ENCODE measurements at places on chromosomes 11 and 22.
A peak's percentile ranks its signal among the peaks of the same experiment; 100 is the strongest.

- DNase-seq = no peak
Observed at GRCh38 chr22:50401907-50402306, 58.8 kb downstream of the PPP6R2 start.

GRCh38 chr11:3894128-3894731 lies 38.8 kb downstream of the STIM1 start:
- no peak for DNase-seq

DNA sequence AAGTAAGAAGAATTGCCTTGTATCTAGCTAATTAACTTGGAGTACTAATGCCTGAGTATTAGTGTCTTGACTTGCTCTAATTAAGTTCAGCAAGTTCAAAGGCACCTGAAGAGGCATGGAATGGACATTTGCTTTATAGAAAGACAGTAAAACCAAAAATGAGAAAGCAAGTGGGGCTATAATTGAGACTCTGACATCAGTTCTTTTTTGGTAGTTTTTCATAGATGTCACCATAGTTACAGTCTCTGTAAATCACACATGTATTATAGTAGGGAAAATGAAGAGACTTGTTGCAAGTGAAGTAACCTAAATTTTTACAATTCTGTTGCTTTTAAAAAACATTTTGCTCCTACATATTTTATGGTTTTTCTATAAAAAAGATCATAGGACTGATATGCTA lies 178.0 kb downstream of the HIPK3 start:
- DNase-seq = no peak

GRCh38 chr11:24497831-24498230 lies 978 bp downstream of the LUZP2 start:
- no peak for DNase-seq

- no peak for DNase-seq
Observed at GRCh38 chr22:41505511-41506220, 36.7 kb downstream of the ACO2 start.

DNA sequence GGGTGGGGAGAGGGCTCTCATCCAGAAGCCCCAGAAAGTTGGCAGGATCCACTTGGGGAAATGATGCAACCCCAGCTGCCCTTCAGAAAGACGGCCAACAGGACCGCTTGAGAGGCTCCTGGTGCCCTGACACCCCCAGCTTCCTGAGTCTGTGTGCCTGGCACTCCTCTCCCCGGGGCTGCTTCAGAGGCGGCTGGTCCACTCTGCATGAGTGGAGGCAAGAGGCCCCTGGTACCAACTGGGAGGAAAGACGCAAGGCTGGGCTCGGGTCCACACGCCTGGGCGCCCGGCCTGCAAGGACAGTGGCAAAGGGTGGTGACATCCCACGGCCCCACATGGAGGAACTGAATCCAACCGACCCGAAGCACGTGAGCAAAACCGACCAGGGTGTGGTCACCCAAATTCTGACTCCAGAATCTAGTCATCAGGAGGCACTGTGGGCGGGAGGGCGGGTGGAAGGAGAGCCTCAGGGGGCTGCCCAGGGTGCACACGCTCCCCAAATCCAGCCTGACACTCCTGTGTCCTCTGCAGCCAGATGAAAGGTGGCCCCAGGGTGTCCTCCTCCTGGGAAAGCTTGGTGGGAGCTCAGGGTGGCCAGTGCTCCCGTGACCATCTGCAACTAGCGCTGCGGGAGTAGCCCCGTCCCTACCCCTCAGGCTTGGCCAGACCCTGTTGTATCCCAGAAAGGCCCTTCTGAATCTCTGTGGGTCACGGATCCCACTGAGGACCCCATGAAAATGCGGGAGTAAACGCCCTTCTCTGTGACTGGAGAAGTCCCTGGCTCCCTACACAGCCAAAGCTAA lies 3.7 kb downstream of the RNH1 start:
- peak; percentile 82 for DNase-seq

DNA sequence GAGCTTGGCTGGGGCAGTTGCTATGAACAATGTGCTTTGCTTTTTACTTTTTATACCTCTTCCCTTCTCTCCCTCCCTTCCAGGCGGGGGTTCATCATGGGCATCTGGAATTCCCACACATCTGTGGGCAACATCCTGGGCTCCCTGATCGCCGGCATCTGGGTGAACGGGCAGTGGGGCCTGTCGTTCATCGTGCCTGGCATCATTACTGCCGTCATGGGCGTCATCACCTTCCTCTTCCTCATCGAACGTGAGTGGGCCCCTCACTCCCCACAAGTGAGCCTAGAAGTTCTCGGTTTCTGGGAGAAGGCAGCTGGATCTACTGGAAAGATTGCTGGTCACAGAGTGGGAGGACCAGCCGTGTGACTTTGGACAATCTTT lies 17.4 kb downstream of the SLC37A2 start:
- no peak for DNase-seq

DNA sequence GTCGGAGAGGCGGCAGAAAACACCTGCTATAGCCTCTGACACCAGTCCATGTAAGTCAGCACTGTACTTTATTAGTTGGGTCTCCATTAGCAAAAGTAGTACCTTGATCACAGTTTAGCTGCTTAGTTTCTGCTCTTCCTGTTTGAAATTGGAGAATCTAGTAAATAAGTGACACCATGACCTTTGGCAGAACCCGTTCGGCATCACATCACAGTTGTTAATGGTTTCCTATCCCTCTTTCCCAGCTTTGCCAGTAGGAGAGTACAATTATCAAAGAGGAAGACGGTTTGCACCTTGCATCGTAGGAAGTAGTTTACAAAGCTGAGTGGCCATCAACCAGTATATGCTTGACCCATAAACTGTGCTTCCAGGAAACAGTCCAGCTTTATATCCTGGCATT lies 101.8 kb downstream of the TRIM44 start:
- no peak for DNase-seq

DNA sequence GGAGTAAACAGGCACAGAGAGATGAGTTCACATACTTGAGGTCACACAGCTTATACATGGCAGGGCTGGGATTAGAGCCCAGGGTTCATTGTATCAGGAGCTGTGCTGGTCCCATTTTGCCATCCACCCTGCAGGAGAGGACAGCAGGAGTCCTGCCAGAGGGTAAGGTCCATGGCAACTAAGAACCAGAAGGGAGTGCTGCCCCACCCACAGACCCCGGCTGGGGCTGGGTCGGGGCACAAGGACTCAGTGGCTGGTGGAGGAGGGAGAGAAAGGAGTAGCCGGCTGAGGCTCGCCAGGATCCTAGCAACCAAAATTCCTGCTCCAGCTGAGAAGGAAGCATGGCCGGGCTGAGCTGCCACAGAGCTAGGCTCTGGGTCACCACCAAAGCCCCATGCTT lies 25.9 kb upstream of the TP53I11 start:
- no peak for DNase-seq

DNA sequence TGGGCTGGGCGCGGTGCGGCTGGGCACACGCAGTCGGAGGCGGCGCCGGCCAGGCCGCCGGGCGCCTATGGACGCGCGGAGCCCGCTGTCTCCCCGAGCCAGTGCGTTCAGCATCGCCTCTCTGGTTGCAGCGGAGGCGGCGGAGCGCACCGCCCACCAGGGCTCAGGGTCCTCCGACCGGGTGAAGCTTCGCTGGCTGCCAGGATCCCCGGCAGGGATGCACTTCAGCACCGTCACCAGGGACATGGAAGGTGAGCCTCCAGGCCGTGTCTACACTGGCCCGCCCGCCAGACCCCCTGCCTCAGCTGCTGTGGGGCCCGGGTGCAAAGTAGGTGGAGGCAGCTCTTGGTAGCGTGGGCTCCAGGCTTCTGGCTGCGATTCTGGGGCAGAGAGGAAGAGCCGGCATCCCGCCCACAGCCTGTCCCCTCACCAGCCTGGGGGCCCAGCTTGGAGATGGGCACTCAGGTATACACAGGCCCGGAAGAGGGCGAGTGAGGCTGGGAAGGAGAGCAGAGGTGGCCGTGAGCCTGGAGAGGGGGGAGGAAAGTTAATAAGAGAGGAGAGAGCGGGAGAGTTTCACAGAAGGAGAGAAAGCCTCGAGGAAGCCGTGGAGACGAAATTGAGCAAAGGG lies 1.0 kb upstream of the TBX1 start:
- no peak for DNase-seq

GRCh38 chr11:93652161-93652597 lies 9.3 kb upstream of the CEP295 start:
- DNase-seq = no peak

- no peak for DNase-seq
Observed at GRCh38 chr11:117818041-117818873, 6.3 kb downstream of the FXYD2 start.

DNA sequence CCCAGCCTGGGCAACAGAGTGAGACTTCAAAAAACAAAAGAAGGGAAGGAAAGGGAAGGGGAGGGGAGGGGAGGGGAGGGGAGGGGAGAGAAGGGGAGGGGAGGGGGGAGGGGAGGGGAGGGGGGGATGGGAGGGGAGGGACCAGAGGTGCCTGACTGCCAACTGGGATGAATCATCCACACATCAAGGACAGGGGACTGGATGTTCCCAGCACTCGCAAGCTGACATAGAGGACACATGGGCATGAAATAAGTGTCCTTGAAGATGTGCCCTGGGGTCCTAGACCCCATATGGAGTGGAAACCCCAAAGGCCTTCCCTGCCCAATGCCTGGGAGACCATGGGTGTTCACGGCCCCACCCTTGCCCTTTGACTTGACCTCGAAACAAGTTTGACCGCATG lies 19.8 kb downstream of the TST start:
- no peak for DNase-seq

DNA sequence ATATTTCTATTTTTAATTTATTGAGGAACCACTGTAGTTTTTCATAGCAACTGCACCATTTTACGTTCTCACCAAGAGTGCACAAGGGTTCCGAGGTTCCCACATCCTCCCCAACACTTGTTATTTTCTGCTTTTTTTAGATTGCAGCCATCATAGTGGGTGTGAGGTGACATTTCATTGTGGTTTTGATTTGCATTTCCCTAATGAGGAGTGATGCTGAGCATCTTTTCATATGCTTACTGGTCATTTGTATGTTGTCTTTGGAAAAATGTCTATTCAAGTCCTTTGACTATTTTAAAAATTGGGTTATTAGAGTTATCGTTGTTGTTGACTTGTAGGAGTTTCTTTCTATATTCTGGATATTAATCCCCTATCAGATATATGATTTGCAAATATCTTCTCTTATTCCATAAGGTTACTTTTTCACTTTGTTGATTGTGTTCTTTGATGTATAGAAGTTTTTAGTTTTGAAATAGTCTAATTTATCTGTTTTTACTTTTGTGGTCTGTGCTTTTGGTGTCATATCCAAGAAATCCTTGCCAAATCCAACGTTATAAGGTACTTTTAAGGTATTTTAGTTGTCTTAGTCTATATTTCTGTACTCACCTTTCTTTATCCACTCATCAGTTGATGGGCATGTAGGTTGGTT lies 9.0 kb downstream of the NEAT1 start:
- no peak for DNase-seq

GRCh38 chr11:77055101-77055561 lies 11.6 kb upstream of the CAPN5 start:
- no peak for DNase-seq

DNA sequence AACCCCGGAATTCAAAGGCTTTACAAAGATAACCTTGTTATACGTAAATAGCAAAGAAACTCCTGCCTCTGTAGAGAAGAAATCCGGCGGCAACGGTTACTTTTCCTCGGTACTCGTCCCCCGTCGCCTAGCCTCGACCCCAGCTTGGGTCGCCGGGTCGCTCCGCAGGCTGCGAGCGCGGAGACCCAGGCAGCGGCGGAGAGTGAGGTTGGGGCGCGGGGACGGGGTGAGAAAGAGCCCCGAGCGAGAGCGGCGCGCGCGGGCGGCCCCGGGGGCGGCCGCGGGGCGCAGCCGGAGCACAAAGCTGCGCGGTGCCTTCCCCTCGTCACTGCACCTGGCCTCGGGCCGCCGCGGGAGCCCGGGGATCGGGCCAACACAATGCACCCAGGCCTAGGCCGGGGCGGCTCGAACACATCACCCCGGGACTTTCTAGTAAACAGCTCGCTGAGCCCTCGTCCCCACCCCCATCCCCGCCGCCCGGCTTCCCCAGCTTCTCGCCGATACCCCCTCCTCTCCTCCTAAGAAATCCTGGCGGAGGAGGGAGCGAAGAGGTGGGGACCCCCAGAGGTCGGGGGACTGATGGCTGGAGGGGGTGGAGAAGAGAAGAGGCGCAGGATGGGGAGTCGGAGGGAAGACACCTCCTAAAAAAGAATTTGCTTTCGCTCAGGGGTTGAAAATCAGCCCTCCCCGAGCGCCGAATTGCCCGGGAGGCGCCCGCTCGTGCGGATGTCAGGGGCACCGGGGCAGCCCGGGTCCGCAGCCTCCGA lies 845 bp downstream of the MPPED2 start:
- DNase-seq = no peak

DNA sequence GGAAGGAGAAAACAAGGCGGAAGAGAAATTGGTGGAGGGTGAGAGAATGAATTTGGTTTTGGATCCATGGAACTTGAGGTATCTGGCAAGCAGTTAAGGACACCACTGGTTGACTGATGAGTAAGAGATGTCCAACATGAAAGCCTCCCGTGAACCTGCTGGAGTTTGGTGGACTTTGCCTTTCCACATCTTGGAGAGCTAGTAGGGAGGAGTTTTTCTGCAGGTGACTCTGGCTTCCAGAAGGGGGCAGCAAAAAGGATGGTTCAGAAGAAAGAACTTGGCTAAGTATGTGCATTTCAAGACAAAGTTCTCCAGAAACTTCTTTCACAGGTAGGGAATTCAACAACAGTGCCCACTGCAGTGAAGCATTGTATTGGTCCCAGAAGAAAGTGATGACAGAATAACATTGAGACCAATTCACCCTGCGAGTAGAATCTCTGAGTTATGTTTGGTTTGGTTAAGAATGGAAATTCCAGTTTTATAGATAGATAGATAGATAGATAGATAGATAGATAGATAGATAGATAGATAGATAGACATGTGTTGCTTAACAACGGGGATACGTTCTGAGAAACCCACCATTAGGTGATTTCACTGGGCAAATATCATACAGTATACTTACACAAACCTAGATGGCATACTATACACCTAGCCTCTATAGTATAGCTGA lies 28.5 kb downstream of the DCDC1 start:
- no peak for DNase-seq

- no peak for DNase-seq
Observed at GRCh38 chr11:117823946-117824420, 561 bp downstream of the FXYD2 start.

- DNase-seq = no peak
Observed at GRCh38 chr22:42068291-42068690, 2.3 kb downstream of the NAGA start.

GRCh38 chr22:17143826-17144225 lies 15.3 kb downstream of the HDHD5 start:
- DNase-seq = no peak

DNA sequence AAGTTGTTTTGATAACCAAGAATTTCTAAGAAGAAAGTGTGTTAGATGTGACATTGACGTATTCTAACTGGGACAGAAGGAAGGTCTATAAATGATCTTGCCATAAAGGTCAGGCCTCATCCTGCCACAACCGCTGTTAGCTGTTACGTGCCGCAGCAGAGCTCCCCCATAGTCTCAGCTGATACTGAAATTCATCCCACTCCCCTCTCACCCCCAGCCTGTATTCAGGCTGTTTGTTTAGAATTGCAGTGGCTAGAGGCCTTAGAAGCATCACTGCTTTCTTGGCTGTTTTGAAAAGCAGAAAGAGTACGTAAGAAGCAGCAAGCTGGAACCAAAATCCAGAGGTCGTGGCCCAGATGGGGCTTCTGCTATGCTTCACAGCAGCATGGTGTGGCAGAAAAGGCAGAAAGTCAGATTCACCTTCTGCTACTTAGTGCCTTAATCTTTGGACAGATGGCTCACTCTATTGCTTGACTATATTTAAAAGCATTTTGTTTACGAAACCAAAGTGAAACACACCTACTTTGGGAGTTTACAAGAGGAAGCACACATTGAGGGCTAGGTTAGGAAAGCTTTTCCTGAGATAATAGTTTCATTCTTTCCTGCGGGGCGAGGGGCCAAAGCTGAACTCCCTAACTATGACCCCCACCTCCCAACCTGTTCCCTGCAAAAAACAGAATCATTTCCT lies 950 bp upstream of the LAYN start:
- DNase-seq = no peak

Measured in retinal pigment epithelial cell (primary cell).